AG04449 (cell line): ENCODE measurements at places on chromosomes 16 and 17.

GRCh38 chr16:23968176-23968575 is 132.4 kb downstream of the PRKCB start:
- no peak for DNase-seq

DNA sequence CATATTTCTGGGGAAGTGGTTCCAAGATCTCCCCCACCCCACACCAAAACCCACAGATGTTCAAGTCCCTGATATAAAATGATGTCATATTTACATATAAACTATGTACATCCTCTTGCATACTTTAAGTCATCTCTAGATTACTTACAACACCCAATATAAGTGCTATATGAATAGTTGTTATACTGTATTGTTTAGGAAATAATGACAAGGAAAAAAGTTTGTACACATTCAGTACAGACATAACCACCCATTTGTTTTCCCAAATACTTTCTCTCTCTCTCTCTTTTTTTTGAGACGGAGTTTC is 11.5 kb downstream of the CFDP1 start:
- DNase-seq, result no peak

DNA sequence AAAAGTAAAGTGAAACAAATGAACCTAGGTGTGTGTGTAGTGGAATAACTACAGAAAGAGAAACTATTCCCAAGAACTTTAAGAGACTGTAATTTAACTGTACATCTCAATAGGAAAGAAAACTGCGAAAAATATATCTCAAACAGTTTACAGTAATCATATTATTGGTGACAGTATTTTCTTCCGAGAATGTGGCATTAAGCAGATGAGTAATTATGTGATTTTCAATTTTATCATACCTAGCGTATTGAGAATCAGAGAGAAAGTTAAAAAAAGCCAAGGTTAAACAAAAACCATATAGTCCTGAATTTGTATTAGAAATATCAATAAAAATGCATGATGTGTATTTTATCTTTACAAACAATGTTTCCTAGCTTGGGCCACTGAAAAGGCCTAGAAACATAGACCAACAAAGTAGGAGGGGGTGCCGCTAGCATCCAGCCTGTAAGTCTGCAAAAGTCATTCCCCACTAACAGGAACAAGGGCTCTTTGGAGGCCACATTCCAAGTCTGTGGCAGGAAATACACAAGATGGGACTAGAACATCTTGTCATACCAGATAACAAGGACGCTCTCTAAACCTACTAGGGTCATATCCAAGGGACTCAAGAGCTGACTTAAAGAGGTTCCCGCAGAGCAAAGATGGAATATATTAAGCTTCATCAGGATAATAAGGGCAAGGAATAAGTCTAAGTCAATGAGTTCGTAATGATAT is 20.5 kb downstream of the RNF157 start:
- no peak for DNase-seq

- DNase-seq, result no peak
Observed at GRCh38 chr17:39447561-39447960, 3.5 kb downstream of the MED1 start.

- DNase-seq, result no peak
Observed at GRCh38 chr17:17840751-17841591, 4.2 kb upstream of the SREBF1 start.

- DNase-seq, result no peak
Observed at GRCh38 chr17:44990994-44991393, 22.9 kb upstream of the C1QL1 start.

- no peak for DNase-seq
Observed at GRCh38 chr16:77782694-77783093, 5.7 kb upstream of the VAT1L start.

- DNase-seq, result no peak
Observed at GRCh38 chr17:20091174-20092029, 82.2 kb downstream of the SPECC1 start.

DNA sequence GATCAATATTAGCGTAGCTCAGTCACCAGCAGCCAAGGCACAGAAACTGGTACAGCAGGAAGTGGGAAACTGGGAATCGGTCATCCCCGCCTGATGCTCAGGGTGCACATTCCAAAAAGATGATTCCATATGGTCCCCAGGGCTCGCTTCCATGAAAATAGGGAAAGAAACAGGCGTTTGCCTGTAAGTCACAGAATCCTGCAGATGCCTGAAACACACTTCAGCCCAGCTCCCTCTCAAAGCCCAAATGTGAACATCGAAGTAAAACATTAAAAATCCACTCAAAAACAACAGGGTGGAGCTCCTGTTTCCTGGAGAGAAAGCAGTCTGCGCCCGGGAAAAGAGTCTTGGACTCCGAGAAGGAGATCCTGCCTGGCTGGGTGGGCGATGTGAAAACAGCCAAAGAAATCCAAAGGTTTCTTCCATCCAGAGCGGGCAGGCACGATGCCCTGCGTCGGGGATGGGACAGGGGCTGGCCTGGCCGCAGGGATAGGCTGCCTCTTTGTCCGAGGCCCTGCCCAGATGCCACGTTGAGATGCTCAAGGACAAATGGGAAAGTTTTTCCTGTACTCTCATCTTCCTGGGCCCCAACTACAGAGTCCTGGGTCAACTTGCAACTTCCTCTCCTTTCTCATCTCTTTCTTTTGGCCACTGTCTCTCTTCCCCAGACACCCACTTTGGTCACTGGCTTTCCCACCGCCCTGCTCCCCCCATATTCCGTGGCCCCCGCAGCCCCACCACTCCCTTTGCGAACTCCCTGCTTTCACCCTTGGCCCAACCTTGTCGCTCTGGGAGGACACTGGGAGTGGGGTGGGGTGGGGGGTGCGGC is 743 bp downstream of the WIPI1 start:
- peak; percentile 69 for DNase-seq

- DNase-seq, result no peak
Observed at GRCh38 chr16:56041556-56042140, 149.6 kb upstream of the GNAO1 start.

DNA sequence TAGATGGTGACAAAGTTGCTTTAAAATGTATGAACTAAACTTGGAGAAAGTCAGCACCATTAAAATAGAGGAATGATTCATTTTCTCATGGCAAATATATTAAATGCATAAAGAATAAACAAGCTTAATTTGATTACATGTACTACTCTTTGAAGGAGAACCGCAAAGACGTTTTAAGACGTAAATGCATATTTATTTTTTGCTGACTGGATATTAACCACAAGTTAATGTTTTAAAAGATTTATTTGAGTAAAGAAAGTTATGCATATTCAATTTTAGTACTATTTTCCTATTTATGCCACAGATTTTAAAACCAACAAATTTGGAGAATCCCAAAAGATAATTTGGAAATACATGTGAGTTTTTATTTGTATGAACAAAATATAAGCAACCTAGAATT is 1121.9 kb downstream of the CDH8 start:
- no peak for DNase-seq

GRCh38 chr16:6019490-6019991 is 921.9 kb upstream of the EEF2KMT start:
- no peak for DNase-seq

- no peak for DNase-seq
Observed at GRCh38 chr16:68469796-68470460, 21.6 kb upstream of the SMPD3 start.

- no peak for DNase-seq
Observed at GRCh38 chr17:44049294-44050060, 17.0 kb downstream of the LSM12 start.

DNA sequence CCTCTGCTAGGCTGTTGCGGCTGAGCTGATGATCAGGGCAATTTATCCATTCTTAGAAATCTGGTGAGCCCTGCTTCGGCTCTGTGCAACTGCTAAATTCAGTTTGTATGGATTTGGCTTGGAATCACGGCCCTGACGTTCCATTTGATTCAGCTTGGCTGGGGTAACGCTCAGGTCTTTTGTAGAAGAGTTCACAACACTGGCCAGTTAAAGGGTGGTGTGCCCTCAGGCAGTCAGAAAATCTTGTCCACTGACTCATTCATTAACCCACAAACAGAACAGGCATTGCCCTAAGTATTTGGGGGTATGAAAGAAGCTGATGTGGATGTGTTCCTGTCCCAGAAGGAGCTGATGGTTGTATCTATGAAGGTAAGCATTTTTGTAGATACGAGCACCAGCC is 53.9 kb downstream of the GNAO1 start:
- no peak for DNase-seq

DNA sequence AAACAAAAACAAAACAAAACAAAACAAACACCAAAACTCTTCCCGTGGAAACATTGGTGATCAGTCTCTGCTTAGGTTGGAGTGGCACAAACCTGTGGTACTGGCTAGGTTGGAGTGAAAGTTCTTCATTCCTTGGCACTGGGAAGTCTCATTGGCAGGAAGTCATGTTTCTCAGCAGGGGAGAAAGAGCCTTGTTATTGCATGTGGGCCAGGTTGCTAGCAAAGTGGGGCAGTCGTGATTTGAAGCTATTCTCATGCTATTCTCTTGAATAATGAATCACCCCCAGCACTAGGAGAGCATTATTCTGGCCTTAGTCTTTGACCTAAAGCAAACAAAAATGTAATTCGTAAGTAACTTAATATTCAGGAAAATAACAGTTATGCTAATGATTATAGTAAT is 24.3 kb upstream of the B4GALNT2 start:
- peak; percentile 69 for DNase-seq

- DNase-seq, result no peak
Observed at GRCh38 chr16:89867918-89868317, 5.5 kb upstream of the TCF25 start.

- DNase-seq, result no peak
Observed at GRCh38 chr17:73956595-73957465, 246.6 kb upstream of the RPL38 start.

- DNase-seq, result no peak
Observed at GRCh38 chr17:78998311-78999055, 11.1 kb downstream of the CANT1 start.

DNA sequence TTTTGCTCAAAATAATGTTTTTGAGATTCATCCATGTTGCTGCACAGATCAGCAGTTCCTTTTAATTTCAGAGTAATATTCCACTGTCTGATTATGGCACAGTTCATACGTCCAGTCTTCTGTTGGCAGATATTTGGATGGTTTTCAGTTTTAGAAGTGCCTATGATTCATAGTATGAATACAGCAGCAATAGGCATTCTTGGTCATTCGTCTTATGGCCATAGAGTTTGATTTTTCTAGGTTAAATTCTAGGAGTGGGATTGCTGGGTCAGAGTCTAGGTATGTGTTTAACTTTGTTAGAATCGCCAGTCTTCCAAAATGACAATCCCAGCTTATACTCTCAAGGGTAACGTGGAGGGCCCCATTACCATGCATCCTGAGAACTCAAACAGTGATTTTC is 11.5 kb upstream of the IL34 start:
- DNase-seq, result no peak

DNA sequence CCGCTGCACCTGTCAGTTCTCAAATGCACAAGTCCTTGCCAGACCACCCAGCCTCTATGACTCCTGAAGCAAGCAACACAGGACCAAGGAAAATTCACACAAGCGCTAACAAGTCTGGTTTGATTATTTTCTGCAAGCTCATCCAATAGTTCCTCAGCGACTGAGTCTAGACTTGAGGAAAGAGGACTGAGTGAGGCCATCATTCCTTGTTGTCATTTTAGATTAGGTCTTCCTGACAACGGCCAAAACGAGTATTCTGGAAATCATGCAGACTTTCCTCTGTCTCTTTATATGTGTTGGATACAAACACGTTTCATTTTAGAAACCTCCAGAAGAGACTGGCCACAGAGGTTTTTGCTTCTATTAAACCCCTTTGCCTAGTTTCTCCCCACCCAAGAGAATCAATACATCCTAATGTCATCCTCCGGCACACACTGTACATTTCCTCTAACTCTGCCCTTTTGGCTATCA is 561 bp downstream of the CCDC47 start:
- DNase-seq, result peak; percentile 4

DNA sequence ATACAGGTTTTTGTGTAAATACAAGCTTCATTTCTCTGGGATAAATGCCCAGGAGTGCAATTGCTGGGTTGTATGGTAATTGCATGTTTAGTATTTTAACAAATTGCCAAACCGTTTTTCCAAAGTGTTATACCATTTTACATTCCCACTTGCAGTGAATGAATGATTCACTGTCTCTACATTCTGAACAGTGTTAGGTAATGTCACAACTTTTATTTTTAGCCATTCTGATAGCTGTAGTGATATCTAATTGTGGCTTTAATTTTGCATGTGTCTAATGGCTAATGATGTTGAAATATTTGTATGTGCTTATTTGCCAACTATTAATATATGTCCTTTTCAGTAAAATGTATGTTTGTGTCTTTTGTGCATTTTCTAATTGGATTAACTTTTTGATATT is 156.9 kb upstream of the CES5A start:
- DNase-seq, result no peak

DNA sequence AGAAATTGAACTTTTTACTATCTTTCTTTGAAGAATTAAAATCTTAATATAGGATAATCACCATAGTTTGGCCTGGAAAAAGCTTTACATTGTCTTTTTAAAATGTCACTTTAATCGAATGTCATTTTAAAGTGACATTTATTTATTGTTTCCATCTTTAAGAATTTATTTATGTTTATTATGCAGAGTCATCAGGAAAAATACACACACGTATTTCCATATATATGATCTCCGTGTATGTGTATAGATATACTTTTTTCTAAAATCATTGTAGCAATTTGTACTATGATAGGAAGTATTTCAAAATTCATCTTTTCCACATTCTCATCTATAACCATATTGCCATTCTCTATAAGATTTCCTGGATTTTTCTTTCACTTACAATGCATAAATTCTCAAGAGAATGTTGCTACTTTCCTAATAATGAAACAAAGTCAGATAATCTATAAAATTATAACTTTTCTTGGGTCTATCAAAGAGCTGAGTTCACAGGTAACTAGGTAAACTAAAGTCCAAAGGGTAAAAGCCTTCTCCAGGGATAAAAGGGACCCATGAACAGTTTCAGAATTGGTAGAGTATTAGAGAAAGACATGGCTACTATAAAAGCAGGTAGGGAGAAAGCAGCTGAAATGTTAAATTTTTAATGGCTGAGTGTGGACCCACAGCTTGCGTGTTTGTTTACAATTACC is 11.9 kb downstream of the ABCA8 start:
- no peak for DNase-seq

DNA sequence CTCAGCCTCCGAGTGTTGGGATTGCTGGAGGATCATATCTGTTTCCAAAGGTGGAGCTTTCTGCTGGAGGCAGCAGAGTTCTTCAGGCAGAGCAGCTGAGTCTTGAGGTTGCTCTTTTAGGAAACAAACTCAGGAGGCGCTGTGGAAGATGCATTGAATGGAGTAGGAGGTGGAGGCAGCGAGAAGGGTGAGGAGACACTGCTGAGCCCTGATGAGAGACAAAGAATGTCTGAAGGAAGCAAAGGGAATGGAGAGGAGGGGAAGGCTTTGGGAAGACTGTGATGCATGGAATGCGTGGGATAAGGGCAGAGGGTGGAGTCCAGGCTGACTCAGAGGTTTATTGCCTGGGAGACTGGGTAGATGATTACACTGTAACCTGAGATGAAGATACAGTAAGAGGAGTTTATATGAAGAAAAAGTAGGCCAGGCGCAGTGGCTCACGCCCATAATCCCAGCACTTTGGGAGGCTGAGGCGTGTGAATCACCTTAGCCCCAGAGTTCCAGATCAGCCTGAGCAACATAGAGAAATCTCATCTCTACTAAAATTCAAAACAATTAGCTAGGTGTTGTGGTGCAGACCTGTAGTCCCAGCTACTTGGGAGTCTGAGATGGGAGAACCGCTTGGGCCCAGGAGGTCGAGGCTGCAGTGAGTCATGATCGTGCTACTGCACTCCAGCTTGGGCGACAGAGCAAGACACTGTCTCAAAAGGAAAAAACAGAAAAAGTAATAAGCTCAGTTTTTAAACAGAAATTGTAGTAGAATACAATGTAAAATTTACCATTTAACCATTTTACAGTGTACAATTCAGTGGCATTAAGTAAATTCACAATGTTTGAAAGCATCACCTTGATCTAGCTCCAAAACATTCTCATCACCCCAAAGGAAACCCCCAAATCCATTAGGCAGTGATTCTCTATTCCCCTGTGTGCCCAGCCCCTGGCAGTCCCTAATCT is 17.8 kb upstream of the TMEM219 start:
- peak; percentile 95 for DNase-seq
